ENCODE measurements at places on chromosomes 12 and 14. TPM values are rescaled to one million over a fixed set of nuclear protein-coding genes. Genes with fewer than 3 reads are reported as not detected.

The ENDOU gene
- total RNA-seq = not detected

The CBLN3 gene
- 3.4 TPM for total RNA-seq

The GARIN6 gene
- not detected for total RNA-seq

GRCh38 chr12:54734196-54734950 lies 86.2 kb upstream of the DCD start:
- DNase-seq = no peak
- H3K27ac ChIP-seq = no peak overlapping the region
- H3K27me3 ChIP-seq = peaks cover 36% of the 10 kb centered on the region
- no peak overlapping the region for H3K4me3 ChIP-seq
- H3K4me1 ChIP-seq = no peaks in the 10 kb centered on the region
- no peaks in the 10 kb centered on the region for H3K36me3 ChIP-seq

GRCh38 chr14:99644723-99645544 lies at the start of gene HHIPL1:
TSS of gene HHIPL1 (plus strand) at chr14:99645129. CDS start at chr14:99645208, 79 bp downstream.
- H3K36me3 ChIP-seq = no peaks in the 10 kb centered on the region
- peak; percentile 10 for DNase-seq
- H3K4me3 ChIP-seq = peak within 1 kb of the TSS; percentile 55

DNA sequence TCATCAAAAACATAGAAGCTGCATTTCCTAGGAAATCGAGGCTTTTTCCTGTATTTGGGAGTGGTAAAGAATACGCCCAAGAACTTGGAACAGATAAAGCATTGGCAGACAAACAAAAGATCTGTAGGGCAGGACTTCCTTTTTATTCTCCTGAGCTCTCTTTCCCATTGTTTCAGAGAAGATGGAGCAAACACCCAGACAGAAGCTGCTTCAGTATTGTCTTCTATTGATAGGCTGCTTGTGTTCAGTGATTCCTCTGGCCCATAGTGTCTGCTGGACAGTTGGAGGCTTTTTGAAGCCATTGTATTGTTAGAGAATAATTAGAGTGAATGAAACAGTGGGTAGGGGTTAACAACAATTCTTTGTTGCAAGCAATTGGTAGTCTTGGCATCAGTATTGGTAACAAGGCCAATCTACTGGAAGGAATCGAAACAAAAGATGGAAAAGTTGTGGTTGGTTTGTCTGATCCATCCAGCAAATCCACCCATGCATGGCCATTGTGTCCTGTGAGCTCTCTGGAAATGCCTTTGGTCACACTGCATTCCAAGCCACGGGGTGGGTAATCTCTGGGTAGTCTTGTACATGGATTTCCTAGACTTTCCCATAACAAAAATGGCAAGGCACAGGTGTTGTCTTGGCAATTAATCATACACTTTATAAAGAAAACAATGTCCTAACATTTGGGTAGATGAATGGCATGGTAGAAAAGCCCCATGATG lies 424.8 kb downstream of the RAD51B start:
- no peak overlapping the region for H3K27ac ChIP-seq
- no peaks in the 10 kb centered on the region for H3K36me3 ChIP-seq
- no peaks in the 10 kb centered on the region for H3K27me3 ChIP-seq
- H3K4me1 ChIP-seq = peaks cover 41% of the 10 kb centered on the region
- DNase-seq = no peak

- no peaks in the 10 kb centered on the region for H3K36me3 ChIP-seq
- H3K27ac ChIP-seq = no peak overlapping the region
- H3K4me1 ChIP-seq = no peaks in the 10 kb centered on the region
These were observed 1663.6 kb upstream of the SEL1L start for GRCh38 chr14:83197271-83197670.

Measured in PC-3 (cell line).